ENCODE measurements at places on chromosomes 7 and 10.

DNA sequence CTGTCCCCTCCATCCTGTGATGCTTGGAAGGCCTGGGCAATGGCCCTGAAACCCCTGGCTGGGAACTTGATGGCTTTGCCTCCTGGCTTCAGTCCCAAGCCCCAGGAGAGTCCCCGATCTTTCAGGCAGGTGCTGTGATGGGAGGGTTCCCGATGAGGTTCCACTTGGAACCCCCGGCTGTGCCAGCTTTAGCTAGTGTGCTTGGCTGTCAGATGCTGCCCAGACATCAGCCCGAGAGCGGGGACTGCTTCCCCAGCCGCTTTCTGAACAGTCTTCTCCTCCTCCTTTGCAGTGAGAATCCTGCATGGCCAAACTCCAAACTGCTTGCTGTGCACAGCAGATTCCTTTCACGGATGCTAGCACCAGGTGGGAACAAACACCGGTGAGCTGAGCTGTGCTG is 58.1 kb downstream of the PKD1L1 start:
- no peak for DNase-seq

DNA sequence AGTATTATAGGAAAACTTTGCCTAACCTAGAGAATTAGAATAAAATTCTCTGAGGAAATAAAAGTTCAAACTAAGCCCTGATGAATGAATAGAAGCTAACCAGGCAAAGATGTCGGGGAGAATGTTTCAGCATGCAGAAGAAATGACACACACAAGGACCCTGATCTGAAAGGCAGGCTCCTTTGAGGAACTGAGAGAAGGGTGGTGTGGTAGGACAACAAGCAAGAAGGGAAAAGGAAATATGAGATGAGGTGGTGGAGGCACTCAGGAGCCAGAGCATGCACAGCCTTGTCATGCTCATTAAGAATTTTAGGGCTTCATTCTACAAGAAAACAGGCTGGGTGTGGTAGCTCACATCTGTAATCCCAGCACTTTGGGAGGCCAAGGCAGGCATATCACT is 90.6 kb downstream of the ARHGAP12 start:
- DNase-seq: no peak

GRCh38 chr7:64574540-64575099 is 11.7 kb upstream of the ZNF680 start:
- DNase-seq: no peak

GRCh38 chr10:91805110-91805838 is 7.0 kb downstream of the TNKS2 start:
- DNase-seq: no peak

DNA sequence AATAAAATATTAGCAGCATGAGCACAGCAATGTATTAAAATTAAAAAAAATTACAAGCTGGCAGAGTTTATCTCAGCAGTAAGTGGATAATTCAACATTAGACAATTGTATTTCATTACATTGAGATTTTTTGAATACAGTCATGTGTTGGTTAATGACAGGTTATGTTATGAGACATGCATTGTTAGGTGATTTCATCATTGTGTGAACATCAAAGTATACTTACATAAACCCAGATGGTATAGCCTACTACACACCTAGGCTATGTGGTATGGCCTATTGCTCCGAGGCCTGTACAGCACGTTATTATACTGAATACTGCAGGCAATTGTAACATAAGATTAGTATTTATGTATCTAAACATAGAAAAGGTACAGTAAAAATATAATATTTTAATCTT is 29.7 kb downstream of the CCDC6 start:
- no peak for DNase-seq

- no peak for DNase-seq
Observed at GRCh38 chr7:92639213-92639896, 49.2 kb upstream of the FAM133B start.

DNA sequence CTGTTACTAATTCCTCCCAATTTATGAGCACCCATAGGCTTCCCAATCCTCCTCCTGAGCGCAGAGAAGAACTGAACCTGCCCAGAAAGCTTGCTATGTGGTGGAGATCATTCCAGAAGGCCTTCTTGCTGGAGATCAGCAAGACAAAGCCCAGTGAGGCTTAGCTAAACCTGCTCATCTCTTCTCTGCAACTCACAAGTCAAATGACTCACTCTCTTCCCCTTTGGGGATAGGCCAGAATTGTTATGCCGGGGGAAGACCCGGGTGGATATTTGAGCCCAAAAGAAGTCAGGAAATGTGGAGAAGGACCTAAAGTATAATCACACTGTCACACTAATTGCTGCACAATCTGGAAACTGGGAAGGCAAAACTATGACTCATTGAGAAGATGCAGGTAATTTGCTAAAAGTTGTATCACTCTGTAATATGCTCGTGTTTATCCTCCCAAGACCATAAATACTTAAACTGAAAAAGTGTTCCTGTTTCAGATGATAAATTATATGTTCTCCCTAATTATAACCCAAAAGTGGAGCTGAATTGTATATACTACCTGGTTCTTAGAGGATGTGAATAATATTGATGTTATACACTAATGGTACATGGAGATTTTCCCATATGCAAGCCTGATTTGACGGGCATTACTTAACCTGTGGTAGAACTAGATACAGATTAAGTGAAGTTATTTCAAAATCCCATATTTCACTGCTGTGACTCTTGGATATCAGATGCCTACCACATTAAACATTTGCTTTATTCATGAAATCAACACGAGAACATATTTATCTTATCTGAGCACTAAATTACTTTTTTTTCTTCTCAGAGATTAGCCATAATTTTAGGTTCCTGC is 6.4 kb downstream of the NEBL start:
- DNase-seq: no peak

DNA sequence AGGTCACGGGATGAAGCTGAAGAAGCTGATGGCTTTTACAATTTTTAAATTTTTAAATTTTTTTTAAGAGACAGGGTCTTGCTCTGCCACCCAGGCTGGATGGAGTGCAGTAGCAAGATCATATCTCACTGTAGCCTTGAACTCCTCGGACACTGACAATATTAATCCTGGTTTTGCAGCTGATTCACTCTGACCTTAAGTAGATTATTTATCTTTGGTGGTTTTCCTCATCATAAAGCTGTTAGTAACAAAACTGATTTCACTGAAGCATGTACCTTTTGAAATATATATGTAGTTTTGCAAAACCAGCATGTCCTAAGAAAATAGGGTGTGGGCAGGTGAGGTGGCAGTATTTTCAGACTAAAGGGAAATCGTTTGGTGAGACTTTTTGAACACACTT is 56.0 kb downstream of the DYNC2I1 start:
- DNase-seq: no peak

DNA sequence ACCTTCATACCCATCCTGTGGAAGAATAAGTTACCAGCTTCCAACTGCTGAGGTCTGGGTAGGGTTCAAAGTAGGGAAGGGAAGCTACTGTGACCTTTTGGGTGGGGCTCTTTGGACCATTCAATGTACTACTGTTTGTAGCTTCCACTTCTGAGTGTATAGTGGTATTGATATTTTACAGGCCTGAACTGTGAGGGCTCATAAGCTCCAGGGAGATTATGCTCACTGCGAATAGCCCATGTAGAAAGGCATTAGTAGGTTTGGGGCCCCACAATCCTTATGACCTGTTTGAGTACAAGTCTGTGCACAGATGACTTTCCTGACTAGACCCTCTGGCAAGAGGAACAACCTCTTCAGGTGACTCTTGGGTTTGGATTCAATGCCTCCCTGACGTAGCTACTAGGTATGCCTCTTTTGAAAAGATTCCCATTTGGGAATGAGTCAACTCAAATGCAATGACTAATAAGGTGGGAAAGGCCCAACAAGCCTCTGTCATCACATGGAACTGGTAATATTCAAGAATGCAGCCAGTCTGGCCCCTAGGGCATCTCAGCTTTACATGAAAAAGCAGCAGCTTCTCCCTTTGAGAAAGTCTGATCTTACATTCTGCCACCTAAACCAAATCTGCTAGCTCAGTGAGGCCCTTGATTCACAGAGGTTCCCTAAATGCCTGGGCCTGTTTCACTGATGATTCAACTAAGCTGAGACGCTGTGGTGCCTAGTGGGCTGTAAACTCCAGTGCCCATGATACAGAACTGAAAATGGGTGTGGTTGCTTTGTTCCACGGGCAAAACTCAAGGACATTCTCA is 79.8 kb downstream of the ABI1 start:
- no peak for DNase-seq

DNA sequence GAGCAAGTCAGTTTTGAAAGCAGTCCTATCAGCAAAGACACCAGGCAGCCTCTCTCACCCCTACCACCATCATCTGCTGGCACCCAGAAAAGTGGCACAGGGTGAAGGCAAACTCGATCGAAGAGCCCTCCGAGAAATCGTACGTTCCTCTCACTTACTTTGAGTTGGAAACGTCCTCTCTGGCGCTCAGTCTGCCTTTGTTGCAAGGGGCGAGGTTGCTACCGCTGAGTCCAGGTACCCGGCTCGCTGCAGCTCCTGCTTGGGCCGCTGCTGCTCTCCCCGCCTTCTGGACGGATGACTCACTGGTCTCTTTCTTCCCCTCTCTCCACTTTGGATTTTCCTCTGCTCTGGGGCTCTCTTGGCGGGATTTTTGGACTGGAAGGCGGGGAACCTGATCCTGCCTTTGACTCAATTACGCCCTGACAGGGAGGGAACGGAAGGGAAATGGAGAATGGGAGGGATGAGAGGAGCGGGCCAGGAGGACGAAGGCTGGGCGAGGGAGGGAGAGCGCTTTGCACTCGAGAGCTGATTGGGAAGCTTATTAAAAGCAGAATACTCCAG is at the start of gene PTN:
PTN (minus strand) TSS at position 453 of the 561 bp plus-strand sequence. CDS start 88,760 bp downstream, outside the sequence.
- peak; percentile 31 for DNase-seq

DNA sequence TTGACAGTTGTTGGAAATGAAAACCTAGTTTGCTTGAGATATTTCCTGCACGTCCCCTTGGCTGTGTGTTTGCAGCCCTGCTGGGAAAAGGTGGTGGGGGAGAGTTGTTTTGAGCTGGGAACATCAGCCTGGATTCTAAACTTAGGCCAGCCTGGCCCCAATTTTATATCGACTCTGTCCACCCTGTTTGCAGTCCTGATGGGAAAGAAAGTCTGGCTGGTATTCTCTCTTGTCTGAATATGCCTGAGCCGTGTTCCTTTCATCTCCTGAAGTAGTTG is 178.7 kb downstream of the CCDC3 start:
- DNase-seq: no peak

- DNase-seq: no peak
Observed at GRCh38 chr10:5666841-5667630, 641 bp upstream of the ASB13 start.

DNA sequence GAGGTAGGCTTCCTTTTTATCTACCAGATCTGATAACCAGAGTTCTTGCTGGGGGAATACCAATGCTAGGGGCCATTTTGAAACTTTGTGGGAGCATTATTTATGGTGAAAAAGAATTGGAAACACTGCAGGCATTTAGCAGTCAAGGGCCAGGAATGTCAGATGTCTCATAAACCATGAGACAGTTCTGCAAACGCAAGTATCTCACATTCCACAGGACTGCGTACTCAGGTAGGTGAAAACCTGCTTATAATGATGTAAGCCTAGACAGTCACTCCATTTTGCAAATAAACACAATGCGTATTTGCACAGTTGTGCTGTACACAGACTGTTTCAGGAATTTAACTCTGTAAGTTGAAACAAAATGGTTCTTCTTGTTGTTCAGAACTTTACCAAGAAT is 33.9 kb downstream of the ECHDC3 start:
- no peak for DNase-seq

- no peak for DNase-seq
Observed at GRCh38 chr7:128811631-128812430, 18.4 kb upstream of the FLNC start.

DNA sequence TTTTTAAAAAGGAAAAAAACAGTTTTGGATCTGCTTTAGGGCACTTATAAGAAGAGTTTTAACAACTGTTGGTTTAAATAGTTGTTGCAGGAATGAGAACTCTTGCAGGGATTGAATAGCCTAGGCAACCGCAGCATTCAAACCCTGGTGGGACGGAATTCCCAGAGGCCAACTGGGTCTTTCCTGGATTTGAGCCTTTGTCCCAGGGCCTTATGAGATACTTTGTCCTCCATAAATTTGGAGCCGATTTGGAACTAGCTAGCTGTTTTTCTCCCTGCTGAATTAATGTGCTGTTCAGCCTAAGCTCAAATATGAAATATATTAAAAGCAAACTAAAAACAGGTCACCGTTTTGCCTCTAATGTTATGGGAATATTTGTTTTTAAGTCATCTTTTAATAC is 109.6 kb downstream of the LRMDA start:
- DNase-seq: no peak

DNA sequence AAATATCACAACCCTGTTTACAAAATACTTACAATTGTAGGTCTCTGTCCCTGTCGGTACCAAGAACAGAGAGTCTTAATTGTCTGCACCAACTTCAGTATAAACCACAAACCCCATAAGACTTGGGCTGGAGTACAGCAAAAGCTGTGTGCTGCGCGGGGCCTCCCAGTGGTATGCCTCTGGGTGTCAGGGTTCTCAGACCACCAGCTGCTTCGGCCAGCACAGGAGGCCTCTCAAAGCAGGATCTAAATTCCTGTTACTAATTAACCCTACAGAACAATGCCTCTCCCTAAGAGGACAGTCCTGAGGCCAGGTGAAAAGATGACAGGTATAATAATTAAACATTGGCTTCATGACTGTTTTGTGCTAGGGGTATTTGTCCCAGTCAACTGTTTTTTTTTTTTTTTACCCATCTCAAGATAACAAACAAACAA is 957 bp upstream of the SVIL start:
- DNase-seq: no peak

- DNase-seq: no peak
Observed at GRCh38 chr10:110860576-110861241, 11.0 kb upstream of the PDCD4 start.

GRCh38 chr7:30029696-30030095 is 1.5 kb downstream of the PLEKHA8 start:
- DNase-seq: no peak

DNA sequence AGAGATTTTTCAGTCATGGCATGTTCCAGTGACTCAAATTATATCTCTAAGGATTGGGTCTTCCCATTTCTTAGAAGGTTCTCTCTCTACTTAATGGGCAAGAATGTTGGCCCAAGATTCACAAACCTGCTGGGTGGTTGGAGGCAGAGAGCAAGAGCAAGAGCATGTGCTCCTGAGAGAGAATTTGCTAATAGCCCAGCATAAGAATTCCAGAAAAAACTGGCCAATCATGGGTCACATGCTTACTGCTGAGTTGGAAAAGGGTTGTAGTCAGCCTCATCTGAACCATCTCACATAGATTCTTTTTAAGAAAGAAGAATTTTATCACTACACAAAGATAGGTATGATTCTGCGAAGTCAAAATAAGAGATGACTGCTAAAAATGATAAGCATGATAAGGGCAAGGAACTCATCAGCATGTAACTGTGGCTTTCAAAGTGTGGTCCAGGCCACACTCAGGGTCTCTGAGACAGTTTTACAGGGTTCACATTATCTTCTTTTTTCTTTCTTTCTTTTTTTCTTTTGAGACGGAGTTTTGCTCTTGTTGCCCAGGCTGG is 8.2 kb upstream of the VCL start:
- no peak for DNase-seq

GRCh38 chr7:134420424-134421125 is 38.3 kb downstream of the AKR1B1 start:
- DNase-seq: no peak

GRCh38 chr7:134640842-134641715 is 5.6 kb upstream of the BPGM start:
- no peak for DNase-seq

GRCh38 chr10:119550827-119551226 is 8.3 kb upstream of the RGS10 start:
- DNase-seq: no peak
